ENCODE measurements at places on chromosomes 6 and 20.

DNA sequence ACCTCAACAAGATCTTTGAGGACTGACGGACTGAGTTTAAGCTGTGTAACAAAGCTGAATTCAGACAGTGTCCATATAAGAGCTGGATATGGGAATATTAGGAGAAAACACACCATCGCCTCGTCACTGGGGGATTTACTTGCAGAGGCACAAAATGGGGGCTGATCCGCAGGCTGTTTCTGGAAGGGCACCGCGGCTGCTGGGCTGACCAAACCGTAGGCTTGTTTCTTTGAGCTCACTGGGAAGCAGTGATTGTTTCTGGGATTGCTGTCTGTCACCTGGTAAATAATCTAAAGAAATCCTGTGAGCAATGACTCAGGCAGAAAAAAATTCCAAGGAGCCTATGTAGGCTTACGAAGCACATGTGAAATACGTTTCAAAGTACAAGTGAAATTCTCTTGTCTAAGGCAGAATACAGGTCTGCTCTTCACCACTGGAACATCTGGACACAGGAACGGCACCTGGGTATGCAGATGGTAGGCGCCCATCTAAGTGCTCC lies 63.9 kb upstream of the MPC1 start:
- DNase-seq = no peak

- no peak for DNase-seq
Observed at GRCh38 chr6:107144014-107144413, 28.7 kb upstream of the BEND3 start.

- DNase-seq = no peak
Observed at GRCh38 chr20:7850775-7851490, 89.3 kb downstream of the HAO1 start.

- DNase-seq = no peak
Observed at GRCh38 chr20:61360296-61360695, 108.2 kb downstream of the CDH4 start.

DNA sequence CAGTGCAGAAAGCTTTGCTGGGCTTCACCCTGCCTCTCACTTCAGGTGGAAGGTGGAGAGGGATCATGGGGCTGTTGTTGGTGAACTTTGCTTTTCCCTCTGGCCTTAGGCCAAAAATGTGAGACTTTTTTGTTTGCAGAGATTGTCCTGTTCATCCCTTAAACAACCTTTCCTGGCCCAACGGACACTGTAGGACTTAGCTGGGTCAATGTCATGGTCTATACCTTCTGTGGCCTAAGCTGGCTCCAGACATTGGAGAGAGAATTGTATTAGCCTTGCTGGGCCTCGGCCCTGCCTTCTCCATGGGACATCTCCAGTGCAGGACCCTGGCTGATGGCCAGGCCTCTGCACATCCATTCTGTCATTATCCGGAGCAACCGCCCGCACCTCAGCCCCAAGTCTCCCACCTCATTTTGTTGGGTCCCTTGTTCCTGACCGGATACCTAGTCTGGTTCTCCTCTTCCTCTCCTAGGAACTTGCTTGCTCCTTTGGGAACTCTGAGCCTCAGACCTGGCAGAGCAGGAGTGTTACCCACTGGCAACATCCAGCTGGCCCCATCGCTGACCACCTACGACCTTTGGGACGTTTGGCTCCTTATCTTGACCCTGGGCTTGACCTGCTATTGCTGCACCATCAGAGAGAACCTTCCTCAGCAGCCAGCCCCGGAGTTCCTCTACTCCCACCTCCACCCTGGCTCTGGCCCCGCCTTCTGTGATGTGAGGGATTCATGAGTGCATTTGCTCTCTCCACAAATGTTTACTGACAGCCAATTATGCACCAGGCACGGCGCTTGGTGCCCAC lies 128.2 kb downstream of the BANF2 start:
- no peak for DNase-seq

- DNase-seq = no peak
Observed at GRCh38 chr6:39087197-39087596, 27.8 kb downstream of the SAYSD1 start.

- DNase-seq = no peak
Observed at GRCh38 chr20:13784271-13784892, 337 bp downstream of the ESF1 start.

GRCh38 chr20:49979030-49979832 lies 3.5 kb upstream of the SNAI1 start:
- no peak for DNase-seq

DNA sequence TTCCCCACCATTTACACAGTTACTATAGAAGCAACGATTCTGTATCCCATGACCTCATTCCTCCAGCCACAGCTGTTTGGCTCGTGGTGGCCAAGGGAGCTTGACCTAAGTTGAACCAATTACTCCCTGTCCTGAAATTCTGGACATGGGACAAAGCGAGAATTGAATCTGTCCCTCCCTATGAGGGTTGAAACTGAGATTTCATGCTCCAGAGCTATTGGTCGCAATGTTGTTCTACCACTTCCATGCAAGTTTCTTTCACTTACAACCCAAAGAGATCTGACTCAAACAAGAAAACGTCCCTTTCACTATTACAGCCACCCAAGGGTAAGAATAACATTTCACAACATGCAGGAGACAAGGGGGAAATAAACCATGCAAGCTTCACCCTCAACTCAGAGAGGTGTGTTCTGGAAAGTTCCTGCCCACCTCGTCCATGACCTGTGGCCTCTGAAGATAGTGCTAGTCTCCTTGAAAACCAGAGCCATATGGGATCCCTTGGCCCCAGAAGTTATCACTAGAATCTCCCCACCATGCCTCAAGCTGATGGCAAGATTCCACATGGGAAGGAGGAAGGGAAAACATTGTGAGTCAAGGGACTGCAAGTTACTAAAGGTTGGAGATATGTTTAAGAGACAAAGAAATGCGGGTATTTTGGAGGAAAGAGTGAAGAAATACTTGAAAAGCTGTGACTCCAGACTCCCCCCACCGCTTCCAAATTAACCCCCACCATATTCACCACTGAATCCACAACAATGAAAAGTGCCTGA lies 74.5 kb upstream of the SRSF6 start:
- DNase-seq = peak; percentile 28

DNA sequence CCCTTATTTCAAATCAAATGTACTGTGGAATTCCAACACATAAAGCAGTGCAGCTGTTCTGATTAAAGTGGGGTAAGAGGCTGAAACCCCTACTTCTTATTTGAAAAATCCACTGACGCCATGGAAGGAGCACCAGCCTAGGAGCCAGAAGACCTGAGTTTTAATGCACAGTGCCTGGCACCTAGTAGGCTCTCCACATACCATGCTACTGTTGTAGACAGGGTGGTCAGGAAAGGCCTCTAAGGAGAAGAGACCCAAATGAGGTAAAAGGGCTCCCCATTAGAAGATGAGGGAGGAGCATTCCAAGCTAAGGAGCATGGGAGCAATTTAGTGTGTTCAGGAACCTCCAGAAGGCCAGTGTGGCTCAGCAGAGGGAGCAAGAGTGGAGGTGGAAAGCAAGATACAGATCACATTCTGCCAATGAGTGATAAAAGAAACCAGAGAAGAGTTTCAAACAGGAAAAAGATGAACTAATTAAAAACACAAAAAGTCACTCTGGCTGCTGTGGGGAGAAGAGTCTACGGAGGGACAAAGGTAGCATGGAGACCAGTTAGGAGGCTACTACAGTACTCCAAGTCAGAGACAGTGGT lies 11.8 kb upstream of the ZNF76 start:
- DNase-seq = no peak

- DNase-seq = no peak
Observed at GRCh38 chr6:166752097-166752496, 125.0 kb upstream of the RPS6KA2 start.

DNA sequence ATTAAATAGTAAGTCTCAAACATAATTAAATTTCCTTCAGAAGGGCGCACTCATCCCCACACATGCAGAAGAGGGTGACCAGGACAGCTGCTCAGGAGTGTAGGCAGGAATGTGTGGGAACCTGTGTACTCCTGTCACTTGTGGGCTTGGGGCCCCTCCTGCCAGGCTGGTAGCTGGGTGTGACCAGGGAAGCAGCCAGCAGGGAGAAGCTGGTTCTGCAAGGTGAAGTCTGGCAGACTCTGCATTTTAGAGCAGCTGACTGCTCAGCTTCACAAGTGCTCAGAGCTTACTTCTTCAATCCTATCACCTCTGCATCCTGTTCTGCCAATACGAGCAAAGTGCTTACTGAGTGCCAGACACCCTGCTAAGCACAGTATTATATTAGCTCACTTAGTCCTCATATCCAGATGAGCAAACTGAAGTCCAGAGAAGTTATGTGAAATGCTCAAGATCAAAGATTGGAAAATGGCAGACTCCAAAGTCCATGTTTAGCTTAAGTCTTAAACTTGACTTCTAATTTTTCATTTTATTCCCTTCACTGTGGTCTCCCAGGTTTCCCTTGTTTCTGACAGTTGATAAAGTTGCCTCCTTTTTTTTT lies 27.9 kb downstream of the ELMO2 start:
- no peak for DNase-seq

GRCh38 chr6:13098793-13099570 lies 229.4 kb downstream of the TBC1D7 start:
- no peak for DNase-seq

- no peak for DNase-seq
Observed at GRCh38 chr6:142307963-142308748, 6.3 kb downstream of the ADGRG6 start.

- no peak for DNase-seq
Observed at GRCh38 chr20:54774426-54774825, 299.0 kb downstream of the DOK5 start.

DNA sequence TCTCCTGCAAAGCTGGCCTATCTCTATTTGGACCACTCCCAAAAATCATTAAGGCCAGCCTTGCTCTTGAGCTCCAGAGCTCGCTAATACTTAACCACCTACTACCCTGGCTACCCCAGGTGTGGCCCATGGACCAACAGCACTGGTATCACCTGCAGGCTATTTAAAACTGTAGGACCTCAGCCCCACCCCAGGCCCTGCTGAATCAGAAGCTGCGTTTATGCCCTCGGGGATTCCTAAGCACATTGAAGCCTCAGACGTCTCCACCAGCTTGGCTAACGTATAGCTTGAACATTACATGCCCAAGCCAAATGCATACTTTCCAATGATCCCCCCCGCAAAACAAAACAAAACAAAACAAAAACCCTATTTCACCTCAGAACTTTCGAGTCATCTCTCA lies 19.7 kb upstream of the SPAG4 start:
- no peak for DNase-seq

- DNase-seq = no peak
Observed at GRCh38 chr6:112752791-112753190, 405.7 kb downstream of the RFPL4B start.

- DNase-seq = no peak
Observed at GRCh38 chr6:73368675-73369074, 1.0 kb downstream of the OOEP start.

DNA sequence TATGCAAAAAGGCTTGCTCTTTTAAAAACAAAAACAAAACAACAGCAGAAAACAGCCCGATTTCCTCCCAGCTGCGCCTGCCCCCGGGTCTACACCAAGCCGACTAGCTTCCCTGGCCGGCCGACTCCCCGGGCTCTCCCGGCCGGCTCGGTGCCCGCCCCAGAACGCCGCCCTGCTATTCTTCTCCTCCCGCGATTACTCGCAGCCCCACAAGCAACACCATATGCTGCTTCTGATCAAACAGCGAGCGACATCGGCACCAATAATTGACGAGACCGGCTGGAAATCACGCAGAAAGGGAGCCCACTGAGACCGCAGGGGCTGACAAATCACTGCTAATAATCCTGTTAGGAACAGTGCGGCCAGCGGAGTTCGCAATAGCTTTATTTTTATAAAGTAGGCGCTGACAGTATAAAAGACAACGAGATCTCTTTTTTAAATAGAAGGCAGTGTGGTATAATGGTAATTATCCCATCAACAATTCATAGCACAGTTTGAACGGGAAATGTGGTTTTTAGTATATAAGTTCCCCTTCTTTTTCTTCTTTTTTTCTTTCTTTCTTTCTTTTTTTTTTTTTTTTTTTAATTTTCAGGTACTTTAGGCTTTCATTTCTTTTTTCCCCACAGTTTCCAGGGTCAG lies 3.3 kb downstream of the SIM1 start:
- DNase-seq = no peak

- DNase-seq = no peak
Observed at GRCh38 chr20:53298911-53299310, 294.7 kb downstream of the ZNF217 start.

- no peak for DNase-seq
Observed at GRCh38 chr20:33034901-33035492, 3.5 kb downstream of the BPIFB6 start.

DNA sequence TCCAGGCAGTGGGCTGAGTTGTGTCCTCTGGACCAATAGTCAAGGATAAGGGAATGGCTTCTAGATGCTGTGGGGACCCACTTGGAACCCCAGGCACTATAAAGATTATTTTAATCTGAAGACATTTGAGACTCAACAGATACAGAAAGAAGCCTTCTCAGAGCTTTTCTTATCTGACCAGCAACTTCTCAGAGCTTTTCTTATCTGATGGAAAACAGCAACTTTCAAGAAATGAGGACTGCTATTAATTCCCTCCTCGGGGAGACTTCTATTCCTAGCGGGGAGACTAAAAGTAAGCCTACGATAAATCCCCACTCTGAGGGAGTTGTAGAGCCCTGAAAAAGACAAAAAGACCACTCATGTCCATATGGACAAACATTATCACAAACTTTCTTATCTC lies 160.5 kb downstream of the RNASET2 start:
- DNase-seq = no peak

GRCh38 chr6:1814279-1814678 lies 204.6 kb downstream of the FOXC1 start:
- DNase-seq = no peak

- no peak for DNase-seq
Observed at GRCh38 chr6:139605350-139605749, 230.9 kb upstream of the CITED2 start.

GRCh38 chr20:44031001-44031574 lies 116.4 kb downstream of the TOX2 start:
- DNase-seq = no peak

DNA sequence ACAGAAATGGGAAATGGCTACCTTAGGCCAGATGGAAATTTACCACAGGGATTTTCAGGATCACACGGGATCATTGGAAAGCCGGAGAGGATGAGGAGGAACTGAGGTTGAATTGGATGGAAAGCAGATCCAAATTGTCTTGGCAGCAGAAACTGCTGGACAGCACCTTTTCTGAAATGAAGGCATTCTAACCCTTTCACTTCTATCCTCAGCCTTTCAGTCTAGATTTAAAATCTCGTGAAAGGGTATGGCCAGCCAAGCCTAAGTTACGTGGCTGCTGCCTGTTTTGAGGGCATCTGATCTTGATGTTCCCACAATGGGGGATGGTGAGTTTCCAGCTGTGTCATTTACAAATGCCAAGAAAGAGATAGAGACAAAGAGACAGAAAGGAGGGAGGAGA lies 358.2 kb downstream of the KIF16B start:
- DNase-seq = peak; percentile 33

DNA sequence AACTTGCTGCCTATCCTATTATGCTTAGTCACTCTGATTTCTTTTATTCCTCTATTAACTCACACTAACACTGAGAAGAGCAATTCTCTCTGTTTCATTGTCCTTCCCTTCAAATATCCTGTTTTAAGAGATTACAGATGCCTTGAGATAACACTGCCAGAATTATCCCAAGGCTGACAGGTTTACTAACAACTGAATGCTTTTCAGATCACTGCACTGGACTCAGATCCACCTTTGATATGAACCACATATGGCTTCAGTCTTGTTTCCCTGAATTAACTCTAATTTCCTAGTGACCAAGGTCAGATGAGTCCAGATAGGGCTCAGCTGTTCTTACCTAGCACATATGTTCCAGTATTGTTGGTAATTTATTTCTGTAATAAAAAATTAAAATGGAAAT lies 633.1 kb downstream of the GRIK2 start:
- no peak for DNase-seq

GRCh38 chr6:31498748-31499147 lies 803 bp downstream of the MICB start:
- DNase-seq = no peak
